ENCODE measurements at places on chromosomes 16 and 17. TPM values are rescaled to one million over a fixed set of nuclear protein-coding genes. Genes with fewer than 3 reads are reported as not detected.

The PAQR4 gene
- total RNA-seq = 0.92 TPM

DNA sequence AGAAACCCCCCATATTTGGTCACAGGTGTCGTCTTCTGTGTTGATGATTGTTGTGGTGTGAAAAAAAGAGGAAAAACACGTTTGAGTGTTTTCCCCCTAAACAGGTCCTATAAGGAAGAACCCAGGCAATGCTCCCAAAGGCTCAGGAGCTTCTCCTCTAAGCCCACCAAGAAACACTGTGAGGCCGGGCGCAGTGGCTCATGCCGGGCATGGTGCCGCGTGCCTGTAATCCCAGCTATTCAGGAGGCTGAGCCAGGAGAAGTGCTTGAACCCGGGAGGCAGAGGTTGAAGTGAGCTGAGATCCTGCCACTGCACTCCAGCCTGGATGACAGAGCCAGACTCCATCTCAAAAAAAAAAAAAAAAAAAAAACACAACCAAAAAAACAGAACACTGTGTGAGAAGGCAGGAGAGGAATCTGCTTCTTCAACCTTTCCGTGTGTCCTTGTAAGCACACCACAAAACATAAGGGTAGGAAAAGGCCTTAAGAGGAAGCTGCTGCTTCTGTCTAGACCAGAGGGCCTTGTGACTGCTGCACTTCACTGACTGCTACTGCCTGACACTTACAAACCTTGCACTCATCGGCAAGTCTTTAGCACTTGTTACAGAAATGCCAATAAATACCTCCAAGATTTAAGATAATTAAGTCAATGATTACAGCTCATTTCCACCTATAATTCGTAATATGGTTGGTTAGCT is 9.3 kb downstream of the JPT1 start:
- peaks cover 19% of the 10 kb centered on the region for H3K36me3 ChIP-seq
- H3K27me3 ChIP-seq = no peaks in the 10 kb centered on the region
- H3K27ac ChIP-seq = no peak overlapping the region

GRCh38 chr17:63311416-63311937 is 134.6 kb downstream of the CYB561 start:
- no peaks in the 10 kb centered on the region for H3K4me1 ChIP-seq
- no peak overlapping the region for H3K27ac ChIP-seq
- H3K4me3 ChIP-seq = no peak overlapping the region
- DNase-seq = no peak

The CDC6 gene
- total RNA-seq = 16.5 TPM

DNA sequence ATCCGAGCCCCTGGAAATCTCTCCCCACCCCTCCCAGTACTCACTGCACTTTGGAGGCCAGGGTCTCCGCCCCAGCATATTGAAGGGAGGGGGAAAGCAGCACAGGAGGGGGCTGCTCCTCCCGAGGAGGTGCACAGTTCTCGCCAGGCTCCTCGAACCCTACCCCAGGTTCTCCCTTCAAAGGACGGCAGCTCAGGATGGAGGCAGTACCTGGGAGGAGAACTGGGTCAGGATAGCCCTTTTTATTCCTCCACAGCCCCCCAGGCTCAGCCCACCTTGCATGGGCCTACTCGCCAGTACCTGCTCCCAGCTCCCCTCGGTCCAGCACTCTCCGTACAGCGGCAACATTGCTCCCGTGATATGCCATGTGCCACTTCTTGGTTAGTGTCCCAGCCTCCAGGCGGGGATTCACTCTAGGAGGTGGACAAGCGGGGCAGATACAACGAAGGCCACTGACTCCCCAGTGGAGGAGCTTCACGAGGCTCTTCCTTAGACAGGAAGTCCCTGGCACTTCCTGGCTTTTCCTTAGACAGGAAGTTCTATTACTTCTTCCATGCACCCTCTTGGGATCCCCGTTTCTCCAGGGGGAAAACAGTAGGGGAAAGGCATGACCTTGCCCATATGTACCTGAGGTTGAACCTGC is 2.1 kb upstream of the GPS2 start:
- no peak overlapping the region for H3K27ac ChIP-seq
- peaks cover 27% of the 10 kb centered on the region for H3K36me3 ChIP-seq
- peaks cover 7% of the 10 kb centered on the region for H3K4me1 ChIP-seq
- H3K4me3 ChIP-seq = no peak overlapping the region

DNA sequence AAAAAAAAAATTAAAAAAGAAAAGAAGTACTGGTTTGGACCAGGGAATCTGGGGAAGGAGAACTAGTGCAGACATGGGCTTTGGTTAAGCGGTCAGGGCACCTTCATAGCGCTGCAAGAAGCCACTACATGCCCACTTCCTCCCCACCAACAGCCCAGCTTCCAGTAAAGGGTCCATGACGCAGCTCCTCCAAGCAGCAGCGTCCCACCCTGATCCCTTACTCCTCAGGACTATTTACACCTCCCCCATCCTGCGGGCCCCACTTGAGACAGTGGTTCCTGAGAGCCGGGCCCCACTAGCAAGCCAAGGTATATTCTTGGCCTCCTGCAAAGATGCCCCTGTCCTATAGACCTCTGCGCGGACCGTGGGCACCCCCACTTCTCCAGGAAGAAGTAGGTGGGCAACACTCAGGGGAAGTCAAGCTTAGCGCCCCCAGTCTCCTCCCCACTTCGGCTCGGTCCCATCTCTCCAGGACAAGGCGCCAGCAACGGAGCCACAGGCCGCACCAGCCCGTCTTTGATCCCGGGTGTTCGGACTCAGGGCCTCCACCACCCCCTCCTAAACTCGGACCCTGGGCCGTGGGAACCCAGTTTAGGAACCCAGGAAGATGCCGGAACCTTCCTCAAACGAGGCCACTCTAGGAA is 913 bp upstream of the PRR14 start:
- H3K27me3 ChIP-seq = no peaks in the 10 kb centered on the region
- H3K27ac ChIP-seq = peak overlapping the region; percentile 97
- no peaks in the 10 kb centered on the region for H3K4me1 ChIP-seq
- H3K4me3 ChIP-seq = peak overlapping the region; percentile 82
- DNase-seq = peak; percentile 46
- H3K36me3 ChIP-seq = peaks cover 8% of the 10 kb centered on the region

DNA sequence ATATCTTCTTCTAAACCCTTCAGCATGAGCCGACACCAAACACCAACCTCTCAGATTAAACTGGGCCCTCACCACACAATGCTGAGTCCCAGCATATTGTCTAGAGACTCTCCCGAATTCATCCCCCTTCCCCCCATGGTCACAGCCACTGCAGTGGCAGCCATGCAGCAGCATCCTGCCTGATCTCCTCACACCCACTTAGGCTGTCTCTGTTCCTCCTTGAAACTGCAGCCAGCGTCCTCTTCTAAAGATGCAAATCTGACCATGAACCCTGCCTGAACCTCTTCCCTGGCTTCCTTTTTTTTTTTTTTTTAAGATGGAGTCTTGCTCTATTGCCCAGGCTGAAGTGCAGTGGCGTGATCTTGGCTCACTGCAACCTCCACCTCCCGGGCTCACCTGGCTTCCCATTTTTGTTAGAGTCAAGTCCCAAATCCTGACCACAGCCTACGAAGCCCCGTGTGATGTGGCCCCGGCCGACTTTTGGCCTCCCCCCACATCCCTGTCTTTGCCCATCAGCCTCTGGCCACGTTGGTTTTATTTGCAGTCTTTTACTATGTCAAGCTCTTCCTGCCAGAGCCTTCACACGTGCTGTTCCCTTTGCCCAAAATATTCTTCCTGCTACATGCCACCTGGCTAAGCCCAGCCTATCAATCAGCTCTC is 2.8 kb downstream of the FA2H start:
- H3K36me3 ChIP-seq = no peaks in the 10 kb centered on the region
- H3K4me3 ChIP-seq = no peak overlapping the region
- no peak for DNase-seq

The AGRP gene
- not detected for total RNA-seq

DNA sequence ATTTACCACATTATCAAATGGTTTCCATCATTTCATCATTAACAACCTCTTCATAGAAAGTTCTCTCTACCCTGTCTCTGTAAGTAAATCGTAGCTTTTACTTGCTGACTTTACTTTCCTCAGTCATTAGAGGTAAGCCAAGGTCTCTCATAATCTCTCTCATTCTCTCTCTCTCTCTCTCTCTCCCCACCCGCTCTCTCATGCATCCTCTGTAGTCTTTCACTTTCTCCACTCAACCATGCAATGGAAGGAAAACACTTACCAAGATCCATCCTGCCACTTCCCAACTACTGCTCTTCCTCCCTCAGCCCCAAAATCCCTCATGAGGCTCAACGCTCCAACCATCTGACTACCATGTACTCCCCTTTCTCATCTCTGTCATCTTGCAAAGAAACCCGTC is 6.1 kb downstream of the CEP112 start:
- H3K4me1 ChIP-seq = no peaks in the 10 kb centered on the region
- H3K27ac ChIP-seq = no peak overlapping the region
- DNase-seq = no peak
- no peaks in the 10 kb centered on the region for H3K36me3 ChIP-seq

The GPR142 gene
- not detected for total RNA-seq

The LGALS9B gene
- not detected for total RNA-seq

- H3K4me3 ChIP-seq = no peak overlapping the region
- H3K27ac ChIP-seq = no peak overlapping the region
- peaks cover 43% of the 10 kb centered on the region for H3K36me3 ChIP-seq
- DNase-seq = no peak
- no peaks in the 10 kb centered on the region for H3K4me1 ChIP-seq
Measured at GRCh38 chr16:48321317-48322036, 63.7 kb downstream of the SIAH1 start.

GRCh38 chr17:76868176-76868668 is at the start of gene MGAT5B:
Gene MGAT5B (plus strand): TSS chr17:76868404. CDS start chr17:76869030, 626 bp downstream.
- H3K27me3 ChIP-seq = no peaks in the 10 kb centered on the region
- peaks cover 15% of the 10 kb centered on the region for H3K4me1 ChIP-seq
- H3K4me3 ChIP-seq = no peak within 1 kb of the TSS
- DNase-seq = peak; percentile 79

Measured in liver (tissue), 10 donors.